ENCODE measurements at places on chromosomes 13 and 19.

DNA sequence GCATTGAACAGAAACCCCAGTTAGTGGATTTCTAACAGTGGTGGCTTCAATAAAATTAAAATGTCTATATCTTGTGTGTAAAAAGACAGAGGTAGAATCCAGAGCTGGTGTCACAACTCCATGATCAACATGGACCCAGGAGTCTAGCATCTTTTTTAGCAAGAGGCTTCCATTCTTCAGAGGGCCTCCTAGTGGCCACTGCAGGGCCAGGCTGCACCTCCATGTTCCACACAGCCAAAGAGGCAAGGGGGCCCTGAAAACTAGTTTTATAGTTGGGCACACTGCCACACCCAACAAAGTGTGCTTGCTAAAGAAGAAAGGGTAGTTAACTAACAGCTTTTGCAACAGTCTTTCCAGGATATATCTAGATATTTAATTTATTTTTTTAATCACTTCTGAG lies 12.9 kb downstream of the N4BP2L1 start:
- no peak for DNase-seq

DNA sequence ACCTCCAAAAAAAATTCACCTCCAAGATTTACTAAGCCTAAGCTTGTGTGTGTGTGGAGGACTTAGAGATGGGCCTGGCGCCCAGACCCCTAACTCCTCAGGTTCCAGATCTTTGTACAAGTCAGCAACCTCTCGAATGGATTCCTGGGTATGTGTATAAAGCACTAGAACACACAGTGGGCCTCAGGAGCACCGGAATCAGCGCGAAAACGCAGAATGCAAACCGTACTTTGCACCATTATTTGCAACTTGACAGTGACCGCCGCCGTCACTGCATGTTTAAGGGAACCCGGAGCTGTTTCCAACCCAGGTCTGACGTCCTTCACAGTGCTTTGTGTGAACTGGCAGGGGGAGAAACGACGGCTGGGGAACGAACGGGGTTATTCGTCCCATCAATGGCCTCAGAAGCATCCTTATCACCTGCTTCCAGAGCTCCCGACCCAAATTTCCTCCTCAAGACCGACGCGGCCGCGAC lies 688 bp downstream of the ZNF606 start:
- no peak for DNase-seq

GRCh38 chr19:3610745-3611717 lies 4.4 kb upstream of the TBXA2R start:
- DNase-seq: no peak

GRCh38 chr19:42075364-42075615 lies 676 bp upstream of the ZNF574 start:
- no peak for DNase-seq

GRCh38 chr13:30700364-30700763 lies 35.0 kb upstream of the ALOX5AP start:
- no peak for DNase-seq

DNA sequence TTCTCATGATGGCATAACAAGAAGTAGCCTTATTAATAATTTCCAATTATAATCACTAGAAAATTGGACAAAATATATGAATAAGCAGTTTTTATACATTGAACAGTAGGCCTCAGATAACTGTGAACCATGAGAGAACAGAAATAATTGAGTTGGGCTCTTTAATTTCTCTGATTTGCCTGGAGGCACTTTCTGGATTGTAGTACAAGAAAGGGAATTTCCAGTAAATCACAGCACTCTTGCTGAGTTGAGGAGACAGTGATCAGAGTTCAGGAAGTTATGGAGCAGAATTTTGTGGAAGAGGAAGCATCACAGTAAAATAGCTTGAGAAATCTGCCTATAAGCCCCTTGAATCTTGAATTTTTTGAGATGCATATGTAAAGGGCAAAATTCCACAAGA lies 216.2 kb downstream of the MAB21L1 start:
- no peak for DNase-seq

- DNase-seq: no peak
Observed at GRCh38 chr19:14536926-14537692, 7.7 kb downstream of the TECR start.

DNA sequence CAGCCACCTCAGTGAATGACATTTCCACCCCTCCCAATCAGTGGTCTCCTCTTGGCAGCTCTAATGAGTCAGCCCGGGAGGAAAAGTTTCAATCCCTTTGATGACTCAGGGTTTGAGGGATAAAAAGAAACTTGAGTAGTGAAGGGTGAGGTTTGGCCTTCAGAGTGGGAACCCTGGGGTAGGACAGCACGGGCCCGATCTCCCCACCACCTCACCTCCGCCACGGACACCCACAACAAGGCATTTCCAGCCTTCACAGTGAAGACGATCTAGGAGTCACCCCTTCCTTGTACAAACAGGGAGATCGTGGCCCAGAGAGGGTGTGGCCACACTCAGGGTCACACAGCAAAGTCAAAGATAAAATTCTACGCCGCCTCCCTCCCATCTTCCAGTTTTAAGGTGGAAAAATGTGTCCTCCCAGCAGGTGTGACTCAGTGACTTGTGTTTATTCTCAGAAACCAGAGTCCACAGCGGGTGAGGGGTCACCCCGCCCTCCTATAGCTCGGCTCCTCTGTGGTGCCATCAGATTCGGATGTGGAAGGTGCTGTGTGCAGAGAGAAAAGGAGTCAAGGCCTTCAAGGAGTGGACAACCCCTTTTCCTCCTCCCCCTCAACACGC lies 12.3 kb downstream of the CIB3 start:
- no peak for DNase-seq

DNA sequence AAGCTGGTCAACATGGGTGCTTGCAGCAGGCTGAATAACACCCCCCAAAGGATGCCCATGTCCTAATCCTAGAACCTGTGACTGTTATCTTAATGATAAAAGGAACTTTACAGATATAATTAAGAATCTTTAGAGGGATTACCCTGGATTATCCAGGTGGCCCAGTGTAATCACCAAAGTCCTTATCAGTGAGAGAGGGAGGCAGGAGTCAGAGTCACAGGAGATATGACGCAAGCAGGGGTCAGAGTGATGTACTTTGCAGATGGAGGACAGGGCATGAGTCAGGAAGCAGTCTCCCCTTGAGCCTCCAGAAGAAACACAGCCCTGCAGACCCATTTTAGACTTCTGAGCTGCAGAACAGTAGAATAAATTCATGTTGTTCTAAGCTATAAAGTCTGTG lies 9.8 kb downstream of the ZNF606 start:
- DNase-seq: no peak

DNA sequence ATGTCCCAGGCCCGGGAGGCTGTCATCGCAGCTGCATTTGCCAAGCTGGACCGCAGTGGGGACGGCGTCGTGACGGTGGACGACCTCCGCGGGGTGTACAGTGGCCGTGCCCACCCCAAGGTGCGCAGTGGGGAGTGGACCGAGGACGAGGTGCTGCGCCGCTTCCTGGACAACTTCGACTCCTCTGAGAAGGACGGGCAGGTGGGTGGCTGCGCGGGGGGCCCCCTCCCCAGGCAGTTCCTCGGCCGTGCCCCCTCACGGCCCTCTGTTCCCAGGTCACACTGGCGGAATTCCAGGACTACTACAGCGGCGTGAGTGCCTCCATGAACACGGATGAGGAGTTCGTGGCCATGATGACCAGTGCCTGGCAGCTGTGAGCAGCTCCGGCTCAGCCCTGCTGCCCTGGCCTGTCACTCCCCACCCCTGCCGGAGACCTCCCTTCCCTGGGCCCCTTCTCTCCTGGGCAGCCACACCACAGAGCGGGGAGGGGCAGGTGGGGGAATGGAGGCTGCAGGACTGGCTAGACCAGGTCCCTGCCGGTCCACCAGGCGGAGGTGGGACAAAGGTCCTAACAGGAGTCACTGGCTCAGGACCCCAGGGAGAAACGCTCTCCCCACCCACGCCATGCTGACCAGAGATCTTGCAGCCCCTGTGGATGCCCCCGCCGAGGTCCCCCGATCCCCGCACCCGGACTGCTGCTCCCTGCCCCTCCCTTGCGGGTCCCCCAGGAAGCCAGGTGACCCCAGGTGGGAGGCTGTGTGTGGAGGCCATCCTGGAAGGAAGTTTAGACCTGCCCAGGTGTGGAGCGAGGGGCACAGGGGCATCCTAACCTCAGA lies 1.1 kb downstream of the CAPS start:
- no peak for DNase-seq

GRCh38 chr19:17671906-17672305 lies 16.2 kb downstream of the UNC13A start:
- DNase-seq: no peak

DNA sequence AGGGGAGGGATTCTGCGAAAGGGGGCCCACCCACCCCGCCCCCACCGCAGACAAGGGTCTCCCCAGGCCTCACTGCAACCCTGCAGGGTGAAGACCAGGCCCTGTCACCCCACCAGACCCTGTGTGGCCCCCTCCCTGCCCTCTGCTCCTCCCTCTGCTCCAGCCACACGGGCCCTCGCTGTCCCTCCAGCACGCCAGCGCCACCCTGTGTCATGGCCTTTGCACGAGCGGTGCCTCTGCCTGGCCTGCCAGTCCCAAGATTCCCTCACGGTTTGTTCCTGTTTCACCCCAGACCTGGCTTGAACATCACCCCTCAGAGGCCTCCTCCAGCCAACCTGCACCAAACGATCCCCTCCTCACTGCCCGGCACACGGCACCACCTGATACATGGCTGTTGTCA lies 27.3 kb downstream of the PIP5K1C start:
- DNase-seq: no peak

- DNase-seq: no peak
Observed at GRCh38 chr13:51980908-51981307, 30.3 kb downstream of the ATP7B start.

GRCh38 chr13:50404116-50404515 lies 388.9 kb downstream of the KCNRG start:
- DNase-seq: no peak

- no peak for DNase-seq
Observed at GRCh38 chr13:80341756-80342370, 937 bp upstream of the SPRY2 start.

DNA sequence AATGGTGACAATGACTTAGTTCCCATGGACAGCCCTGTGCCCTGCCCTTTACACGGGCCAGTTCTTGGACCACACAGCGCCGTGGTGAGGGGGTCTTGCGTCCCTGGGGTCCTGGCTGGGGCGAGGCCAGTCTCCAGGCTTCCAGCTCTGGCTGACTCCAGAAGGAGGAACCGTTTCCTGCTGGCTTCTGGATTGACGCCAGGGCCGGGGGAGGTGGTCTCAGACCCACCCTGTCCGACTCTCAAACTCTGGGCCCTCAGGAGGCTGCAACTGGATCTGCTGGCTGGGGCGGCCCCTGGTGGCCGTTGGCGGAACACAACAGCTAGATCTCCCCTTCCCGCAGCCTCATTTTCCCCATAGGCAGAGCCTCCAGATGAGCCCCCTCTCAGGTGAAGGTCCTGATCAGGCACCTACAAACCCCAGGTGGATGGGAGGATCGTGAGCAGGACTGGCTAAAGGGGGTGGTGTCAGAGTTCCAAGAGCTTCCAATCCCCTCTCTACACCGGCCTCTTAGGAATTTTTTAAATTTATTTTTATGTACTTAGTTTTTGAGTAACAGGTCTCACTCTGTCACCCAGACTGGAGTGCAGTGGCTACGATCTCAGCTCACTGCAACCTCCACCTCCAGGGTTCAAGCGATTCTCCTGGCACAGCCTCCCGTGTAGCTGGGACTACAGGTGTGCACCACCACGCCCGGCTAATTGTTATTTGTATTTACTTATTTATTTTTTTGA lies 8.0 kb downstream of the CCDC194 start:
- DNase-seq: peak; percentile 41

DNA sequence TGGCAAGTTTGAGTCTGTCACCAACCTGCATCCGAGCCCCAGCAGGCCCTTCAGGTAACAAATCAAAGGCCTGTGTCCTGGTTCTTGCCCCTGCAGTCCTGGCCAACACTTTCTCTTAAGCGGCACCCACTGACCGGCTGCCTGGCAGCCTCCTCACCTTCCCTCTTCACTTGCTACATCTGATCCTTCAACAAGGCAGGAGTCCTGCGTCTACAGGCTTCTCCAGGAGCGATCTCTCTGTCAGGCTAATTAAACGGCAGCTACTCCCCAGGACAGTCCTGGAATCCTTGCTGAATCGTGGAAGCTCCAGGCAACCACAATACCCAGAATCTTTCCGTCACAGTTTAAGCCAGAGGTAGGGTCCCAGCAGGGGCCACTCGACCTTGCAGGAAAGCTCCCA lies 41.1 kb upstream of the GAS6 start:
- DNase-seq: no peak

GRCh38 chr13:24038841-24039330 lies 121.6 kb upstream of the SPATA13 start:
- DNase-seq: no peak

- DNase-seq: no peak
Observed at GRCh38 chr13:22717036-22717435, 463.7 kb upstream of the SGCG start.

GRCh38 chr13:29136341-29136740 lies 316.2 kb downstream of the MTUS2 start:
- no peak for DNase-seq

- no peak for DNase-seq
Observed at GRCh38 chr13:107339209-107339608, 771.3 kb upstream of the ARGLU1 start.

GRCh38 chr13:30179597-30180276 lies 127.6 kb downstream of the KATNAL1 start:
- DNase-seq: no peak

GRCh38 chr19:307111-307531 lies 15.9 kb upstream of the PLPP2 start:
- DNase-seq: no peak

DNA sequence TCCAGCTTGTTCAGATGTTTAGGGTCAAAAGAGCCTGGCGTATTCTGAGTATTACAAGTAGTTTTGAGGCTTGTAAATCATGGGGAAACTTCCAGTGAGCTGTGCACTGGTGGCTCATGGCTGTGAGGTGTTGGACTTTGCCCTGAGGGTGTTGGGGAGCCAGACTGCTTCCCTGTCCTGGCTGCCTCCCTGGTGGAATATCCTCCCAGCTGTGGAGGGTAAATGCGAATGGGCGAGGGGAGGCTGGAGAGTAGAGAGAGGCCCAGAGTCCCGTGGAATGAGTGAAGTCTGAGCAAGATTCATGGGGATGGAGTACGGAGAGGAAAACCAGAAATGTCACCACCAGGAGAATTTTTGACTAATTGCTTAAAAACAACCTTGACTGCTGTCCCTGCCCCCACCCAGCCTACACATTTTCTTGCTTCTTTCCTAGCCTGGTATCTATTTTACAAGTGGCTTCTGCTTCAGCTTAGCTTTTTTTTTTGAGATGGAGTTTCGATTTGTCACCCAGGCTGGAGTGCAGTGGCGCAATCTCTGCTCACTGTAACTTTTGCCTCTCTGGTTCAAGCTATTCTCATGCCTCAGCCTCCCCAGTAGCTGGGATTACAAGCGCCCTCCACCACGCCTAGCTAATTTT lies 3.7 kb downstream of the SNRPA start:
- DNase-seq: no peak
